ENCODE measurements at places on chromosomes 1 and 21.

GRCh38 chr1:185788386-185788785, 54.2 kb downstream of the HMCN1 start:
- DNase-seq = no peak

DNA sequence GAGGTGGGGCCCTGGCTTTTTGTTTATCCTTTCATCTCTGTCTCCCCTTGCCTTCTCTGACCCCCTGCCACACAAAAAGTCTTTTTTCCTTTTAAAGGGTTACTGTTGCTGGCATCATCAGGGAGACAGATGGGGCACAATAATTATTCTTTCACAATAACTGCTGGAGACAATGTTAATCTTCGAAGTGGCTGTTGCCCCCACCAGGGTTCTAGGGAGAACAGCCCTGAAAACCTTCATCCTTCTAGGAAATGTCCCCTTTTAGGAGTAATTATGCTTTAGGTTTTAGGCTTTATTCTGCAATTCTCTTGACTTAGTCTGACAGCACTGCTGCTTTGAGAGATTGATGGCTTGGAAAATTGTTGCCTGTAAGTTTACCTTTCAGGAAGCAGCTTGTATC, 150.0 kb downstream of the NOS1AP start:
- peak; percentile 84 for DNase-seq

DNA sequence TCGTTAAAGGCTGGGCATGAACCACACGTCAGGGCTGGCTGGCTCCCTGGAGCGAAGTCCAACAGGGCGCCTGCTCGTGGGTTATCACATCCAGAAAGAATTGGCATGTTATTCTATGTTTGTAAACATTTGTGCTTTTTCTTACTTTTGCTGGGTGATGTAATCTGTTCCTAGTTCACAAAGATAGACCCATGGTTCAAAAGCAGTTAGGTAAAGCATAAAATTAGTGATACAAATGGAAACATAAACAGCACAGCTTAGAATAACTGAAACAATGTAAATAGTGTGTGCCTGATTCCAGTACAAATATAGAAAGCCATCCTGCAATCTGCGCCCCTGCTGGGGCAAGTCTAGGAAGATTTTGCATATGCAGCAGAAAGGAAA, 184.0 kb upstream of the C1orf174 start:
- no peak for DNase-seq

GRCh38 chr21:46399129-46399528, 59.6 kb upstream of the DIP2A start:
- no peak for DNase-seq

GRCh38 chr1:164695956-164696665, 137.1 kb downstream of the PBX1 start:
- DNase-seq = no peak

GRCh38 chr1:160884579-160884978, 401 bp downstream of the ITLN1 start:
- no peak for DNase-seq
